Fibroblast of skin of right quadriceps (primary cell): ENCODE measurements at places on chromosomes 2 and 18.
A peak's percentile ranks its signal among the peaks of the same experiment; 100 is the strongest.

DNA sequence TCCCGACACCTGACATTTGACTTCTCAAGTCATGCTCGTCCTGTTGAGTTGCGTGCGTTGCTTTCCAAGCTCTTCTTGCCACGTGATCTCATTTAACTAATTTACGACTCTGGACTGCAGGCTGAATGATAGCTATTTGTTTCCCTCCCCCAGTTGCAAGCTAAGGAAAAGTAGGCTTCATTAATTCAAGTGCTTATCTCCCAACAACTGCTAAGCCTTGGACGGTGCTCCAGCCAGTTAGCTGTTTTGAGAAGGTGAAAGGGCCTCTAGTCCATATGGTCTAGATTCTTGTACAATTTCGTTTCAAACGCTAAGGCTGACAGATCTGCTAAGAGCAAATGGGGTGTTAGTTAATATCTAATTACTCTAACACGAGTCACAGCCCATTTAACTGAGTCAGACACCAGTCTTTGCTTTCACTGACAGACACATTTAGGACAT is 21.1 kb downstream of the GPR45 start:
- DNase-seq = peak; percentile 35

- DNase-seq = no peak
Observed at GRCh38 chr2:106736221-106736620, 149.7 kb downstream of the ST6GAL2 start.

DNA sequence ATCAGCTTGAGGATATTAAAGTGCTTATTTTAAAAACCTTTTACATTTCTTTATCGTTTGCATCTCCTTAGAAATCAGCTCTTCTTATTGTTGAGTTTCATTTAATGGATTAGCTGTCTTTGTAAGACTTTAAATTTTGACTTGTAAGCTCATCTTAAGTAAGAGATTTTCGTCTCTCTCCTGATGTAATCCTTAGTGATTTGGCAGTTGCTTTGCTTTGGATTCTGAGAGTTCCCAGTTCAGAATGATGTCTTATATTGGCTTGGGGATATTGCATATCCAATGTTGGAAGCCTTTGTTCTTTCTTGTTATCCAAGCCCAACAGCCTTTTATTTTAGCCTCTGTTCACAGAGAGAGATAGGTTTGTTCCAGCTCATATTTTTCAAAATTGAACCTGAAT is 212.1 kb downstream of the ARL6IP6 start:
- no peak for DNase-seq

- peak; percentile 47 for DNase-seq
Observed at GRCh38 chr2:181264441-181264840, 192.7 kb upstream of the ITGA4 start.

DNA sequence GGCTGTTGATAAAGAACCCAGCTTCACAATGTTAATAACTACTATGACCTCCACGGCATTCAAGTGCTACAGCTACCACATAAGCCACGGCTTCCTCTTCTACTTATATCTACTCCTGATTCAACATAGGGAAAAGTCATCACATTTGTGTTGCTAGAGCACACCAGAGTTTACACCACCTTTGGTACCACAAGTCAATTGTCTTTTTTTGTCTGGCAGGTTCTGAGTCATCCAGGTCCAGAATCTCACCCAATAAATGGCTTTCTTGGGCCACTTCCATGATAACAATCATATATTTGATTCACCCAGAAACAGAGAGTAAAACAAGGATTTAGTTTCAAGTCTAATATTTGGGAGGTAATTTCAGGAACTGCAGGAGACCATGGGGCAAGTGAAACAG is 480.2 kb downstream of the TMX3 start:
- no peak for DNase-seq

- no peak for DNase-seq
Observed at GRCh38 chr2:233359823-233360222, 5.5 kb downstream of the DGKD start.

GRCh38 chr2:20224716-20225293 is at the start of gene SDC1:
Gene SDC1, minus strand, starts transcription at chr2:20225130. Its CDS starts 263 bp downstream, at chr2:20224867.
- DNase-seq = peak; percentile 55

DNA sequence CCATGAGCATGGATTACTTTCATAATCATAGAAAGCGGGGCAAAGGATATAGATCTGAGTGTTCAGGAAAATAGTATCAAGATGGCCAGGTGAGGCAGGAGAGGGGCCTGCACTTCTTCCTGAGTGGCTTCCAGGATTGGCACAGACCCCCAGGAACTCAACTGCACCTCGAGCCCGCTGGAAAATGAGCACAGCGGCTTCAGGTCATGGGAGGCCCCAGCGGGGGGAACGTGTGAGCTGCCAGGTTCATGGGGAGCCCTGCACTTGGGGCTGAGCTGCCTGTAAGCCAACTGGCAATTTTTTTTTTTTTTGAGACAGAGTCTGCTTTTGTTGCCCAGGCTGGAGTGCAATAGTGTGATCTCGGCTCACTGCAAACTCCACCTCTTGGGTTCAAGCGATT is 81.5 kb upstream of the ODC1 start:
- DNase-seq = no peak

DNA sequence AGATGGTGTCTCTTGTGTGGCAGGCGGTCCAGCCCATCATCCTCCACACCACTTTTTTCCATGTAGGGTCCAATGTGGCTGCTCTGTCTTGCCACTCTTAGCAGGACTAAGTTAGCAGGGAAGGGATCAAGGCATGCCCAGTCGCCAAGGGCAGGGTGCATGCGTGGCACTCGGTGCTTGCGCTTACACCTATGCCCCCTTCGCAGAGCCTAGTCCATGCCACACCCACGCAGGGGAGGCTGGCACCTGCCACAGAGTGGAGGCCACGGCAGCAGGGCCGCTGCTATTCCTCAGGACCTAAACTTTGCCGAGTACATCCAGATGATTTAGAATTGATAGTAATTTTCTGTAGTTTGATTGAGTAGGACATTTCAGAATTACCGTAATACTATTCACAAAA is 59.5 kb downstream of the RALBP1 start:
- no peak for DNase-seq

GRCh38 chr2:227450311-227450841 is 21.6 kb upstream of the AGFG1 start:
- no peak for DNase-seq

DNA sequence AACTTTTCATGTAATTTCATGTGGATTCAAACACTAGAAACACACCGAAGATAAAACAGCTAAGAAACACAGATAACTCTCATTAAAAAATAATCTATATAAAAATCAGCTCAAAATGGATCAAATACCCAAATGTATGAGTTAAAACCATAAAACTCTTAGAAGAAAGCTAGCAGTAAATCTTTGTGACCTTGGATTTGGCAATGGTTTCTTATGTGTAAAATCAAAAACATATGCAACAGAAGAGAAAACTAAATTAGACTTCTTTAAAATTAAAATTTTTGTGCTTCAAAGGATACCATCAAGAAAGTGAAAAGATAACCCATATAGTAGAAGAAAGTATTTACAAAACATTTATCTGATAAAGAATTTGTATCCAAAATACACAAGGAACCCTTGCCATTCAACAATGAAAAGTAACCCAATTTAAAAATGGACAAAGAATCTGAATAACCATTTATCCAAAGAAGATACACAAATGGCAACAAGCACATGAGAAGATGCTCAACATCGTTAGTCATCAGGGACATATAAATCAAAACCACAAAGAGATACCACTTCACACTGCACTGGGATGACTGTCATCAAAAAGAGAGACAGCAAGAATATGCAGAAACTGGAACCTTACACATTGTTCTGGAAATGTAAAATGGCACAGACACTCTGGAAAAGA is 27.5 kb downstream of the GAREM1 start:
- peak; percentile 43 for DNase-seq

DNA sequence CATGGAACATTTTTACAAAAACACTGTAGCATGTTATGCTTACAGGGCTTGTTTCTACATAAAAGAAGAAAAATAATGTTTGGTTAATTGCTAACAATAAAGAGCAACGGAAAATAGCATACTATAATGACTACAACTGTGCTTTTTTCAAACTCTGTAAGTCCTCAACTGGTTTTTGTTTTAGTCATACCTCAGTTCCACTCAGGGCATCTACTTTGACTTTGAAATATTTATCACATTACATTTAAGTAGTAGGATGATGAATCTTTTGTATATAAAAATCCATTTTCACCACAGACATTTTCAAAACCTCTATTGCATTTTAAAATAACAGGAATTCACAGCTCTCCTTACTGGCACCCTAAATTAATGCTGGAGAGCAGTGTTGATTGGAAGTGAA is 8.3 kb downstream of the SATB2 start:
- no peak for DNase-seq

GRCh38 chr2:221741496-221742211 is 169.6 kb upstream of the EPHA4 start:
- DNase-seq = no peak

DNA sequence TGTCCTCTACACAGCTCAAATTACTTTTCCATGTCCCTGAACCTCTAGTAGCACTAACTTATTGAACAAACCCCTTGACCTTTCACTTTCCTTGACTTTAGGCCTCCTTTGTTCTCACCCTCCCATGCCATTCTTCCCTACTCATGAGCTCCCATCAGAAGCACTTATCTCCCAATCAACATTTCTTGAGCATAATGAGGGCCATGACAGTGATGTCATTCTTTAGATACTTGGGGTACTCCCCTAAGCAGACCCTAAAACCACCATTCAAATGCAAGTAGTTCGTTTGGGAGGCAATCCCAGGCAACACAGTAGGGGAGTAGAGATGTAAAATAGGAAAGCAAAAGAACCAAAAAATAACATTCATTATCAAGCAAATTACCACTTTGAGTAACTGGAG is 115.9 kb upstream of the ARHGAP28 start:
- DNase-seq = no peak

- no peak for DNase-seq
Observed at GRCh38 chr2:64233376-64233922, 89.2 kb upstream of the PELI1 start.

- no peak for DNase-seq
Observed at GRCh38 chr2:177723235-177723634, 330.7 kb downstream of the AGPS start.

DNA sequence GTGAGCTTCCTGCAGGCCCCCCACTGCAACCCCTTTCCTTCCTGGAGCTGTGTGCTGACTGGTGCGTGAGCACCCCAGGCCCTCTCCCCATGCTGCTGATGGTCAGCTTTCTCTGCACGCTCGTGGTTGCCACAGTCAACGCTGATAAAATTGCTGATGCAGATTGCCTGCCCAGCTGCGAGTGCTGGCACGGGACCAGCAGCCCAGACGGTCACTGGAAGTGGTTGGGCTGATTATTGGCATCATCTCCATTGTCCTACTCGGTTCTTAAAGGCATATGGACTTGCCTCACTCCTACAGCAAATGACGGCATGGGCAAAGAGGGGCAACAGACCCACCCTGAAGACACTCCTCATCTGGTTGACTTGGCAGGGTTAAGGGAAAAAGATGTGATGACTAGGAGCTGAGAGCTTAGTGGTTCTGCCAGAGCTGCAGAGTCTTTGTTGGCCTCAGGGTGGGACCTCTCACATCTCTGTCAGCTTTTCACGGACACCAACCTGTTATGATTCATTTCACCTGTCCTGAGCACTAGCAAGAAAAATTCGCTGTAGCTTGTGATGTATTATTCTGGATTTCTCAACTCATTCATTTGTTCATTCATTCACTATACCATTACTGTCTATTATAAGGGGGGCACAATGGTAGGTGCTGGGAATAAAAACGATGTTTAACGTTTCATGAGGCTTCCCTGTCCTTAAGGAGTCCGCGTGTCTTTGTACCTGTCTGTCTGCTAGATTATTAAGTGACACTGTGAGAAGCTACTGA is 38.4 kb downstream of the PAX8 start:
- peak; percentile 82 for DNase-seq

- DNase-seq = no peak
Observed at GRCh38 chr18:49621301-49621700, 59.4 kb downstream of the LIPG start.

DNA sequence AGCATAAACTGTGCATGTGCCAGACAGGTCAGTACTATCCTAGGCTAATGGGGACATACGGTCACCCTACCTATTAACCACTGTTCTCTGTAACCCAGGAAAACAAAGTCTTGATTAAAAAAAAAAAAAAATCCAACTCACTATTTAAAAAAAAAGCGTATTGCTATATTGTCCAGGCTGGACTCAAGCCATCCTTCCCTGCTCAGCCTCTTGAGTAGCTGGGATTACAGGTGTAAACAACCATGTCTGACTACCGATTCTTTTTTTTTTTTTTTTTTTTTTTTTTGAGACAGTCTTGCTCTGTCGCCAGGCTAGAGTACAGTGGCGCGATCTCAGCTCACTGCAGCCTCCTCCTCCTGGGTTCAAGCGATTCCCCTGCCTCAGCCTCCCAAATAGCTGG is 11.6 kb downstream of the ATAD2B start:
- DNase-seq = no peak

- no peak for DNase-seq
Observed at GRCh38 chr2:159557437-159558034, 58.8 kb downstream of the BAZ2B start.

- DNase-seq = no peak
Observed at GRCh38 chr2:102789349-102790090, 27.7 kb downstream of the TMEM182 start.
